ENCODE measurements at places on chromosomes 7 and 10. TPM values are rescaled to one million over a fixed set of nuclear protein-coding genes. Genes with fewer than 3 reads are reported as not detected.

Gene EBF3
- total RNA-seq, result 0.33 TPM

Gene PLEKHS1
- 0.80 TPM for total RNA-seq

Gene GBX1
- not detected for total RNA-seq

Gene RASSF4
- total RNA-seq, result 7.6 TPM

Gene GNG11
- 58.5 TPM for total RNA-seq

- DNase-seq, result peak; percentile 97
These were observed 4.1 kb upstream of the PLAU start for GRCh38 chr10:73906524-73907447.

GRCh38 chr10:101287183-101287996 is 58.1 kb upstream of the LBX1 start:
- no peak for DNase-seq

DNA sequence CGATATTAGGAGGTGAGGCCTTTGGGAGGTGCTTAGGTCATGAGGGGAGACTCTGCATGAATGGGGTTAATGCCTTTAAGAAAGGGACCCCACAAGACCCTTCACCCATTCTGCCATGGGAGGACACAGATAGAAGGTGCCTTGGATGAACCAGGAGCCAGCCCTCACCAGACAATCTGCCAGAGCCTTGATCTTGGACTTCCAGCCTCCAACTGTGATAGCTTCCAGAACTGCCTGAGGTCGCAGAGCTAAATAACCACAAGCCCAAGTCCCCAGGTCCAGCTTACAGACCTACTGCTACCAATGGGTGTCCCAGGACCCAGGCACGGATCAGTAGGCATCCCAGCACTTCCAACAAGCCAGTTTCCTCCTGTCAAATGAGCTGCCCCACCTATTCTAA is 37.5 kb downstream of the TNS3 start:
- no peak for DNase-seq

DNA sequence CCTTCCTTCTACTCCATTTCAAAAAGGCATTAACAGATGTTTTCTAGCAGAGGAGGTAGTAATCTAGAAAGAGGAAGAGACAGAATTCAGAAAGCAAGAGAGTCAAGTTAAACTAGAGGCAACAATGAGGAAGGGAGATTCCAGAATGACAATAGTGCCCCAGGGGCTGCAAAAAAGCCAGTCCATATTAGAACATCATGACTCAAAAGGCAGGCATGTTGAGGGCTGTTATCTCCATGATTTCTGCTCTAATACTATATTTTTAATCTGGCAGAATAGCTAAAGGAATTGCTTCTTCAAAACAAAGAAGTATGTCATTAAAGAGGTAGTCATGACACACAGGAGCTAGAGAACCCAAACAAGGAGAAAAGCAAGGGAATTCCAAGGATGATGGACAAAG is 599.6 kb downstream of the INHBA start:
- DNase-seq, result no peak

DNA sequence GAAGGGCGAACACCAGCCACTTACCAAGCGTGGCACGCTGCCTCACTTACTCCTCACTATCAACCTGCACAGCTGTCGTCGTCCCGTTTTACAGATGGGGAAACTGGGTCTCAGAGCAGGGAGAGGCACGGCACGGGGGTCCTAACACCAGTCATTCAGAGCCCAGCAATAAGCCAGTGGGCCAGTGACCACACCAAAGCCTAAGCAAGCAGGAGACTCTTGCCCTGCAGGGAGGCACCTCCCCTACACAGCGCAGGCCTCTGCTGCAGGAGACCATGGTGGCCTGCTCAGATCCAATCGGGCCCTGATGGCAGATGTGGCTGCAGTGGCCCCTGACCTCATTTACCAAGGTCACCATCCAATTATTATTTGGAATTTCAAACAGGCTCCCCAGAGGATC is 4.8 kb downstream of the SLIT1 start:
- no peak for DNase-seq

DNA sequence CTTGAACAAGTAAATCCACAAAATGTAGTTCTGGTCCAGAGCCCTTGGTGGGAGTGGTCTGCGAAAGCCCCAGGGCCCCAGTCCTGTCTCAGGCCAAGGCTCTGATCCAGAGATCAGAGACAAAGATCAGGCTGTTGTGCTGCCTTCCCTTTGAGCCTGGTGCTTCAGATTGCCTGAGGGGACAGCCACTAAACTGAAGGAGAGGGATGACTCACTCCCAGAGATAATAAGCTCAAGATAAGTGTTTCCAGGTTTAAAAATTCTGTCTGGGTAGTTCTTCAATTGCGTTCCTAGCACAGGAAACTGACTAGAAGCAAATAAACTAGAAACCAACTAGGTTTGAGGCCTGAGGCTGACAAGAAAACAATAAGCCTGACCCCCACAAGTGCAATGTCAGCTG is 190.2 kb downstream of the RAMP3 start:
- peak; percentile 80 for DNase-seq

- DNase-seq, result no peak
These were observed 579.9 kb downstream of the AUTS2 start for GRCh38 chr7:70178211-70178610.

DNA sequence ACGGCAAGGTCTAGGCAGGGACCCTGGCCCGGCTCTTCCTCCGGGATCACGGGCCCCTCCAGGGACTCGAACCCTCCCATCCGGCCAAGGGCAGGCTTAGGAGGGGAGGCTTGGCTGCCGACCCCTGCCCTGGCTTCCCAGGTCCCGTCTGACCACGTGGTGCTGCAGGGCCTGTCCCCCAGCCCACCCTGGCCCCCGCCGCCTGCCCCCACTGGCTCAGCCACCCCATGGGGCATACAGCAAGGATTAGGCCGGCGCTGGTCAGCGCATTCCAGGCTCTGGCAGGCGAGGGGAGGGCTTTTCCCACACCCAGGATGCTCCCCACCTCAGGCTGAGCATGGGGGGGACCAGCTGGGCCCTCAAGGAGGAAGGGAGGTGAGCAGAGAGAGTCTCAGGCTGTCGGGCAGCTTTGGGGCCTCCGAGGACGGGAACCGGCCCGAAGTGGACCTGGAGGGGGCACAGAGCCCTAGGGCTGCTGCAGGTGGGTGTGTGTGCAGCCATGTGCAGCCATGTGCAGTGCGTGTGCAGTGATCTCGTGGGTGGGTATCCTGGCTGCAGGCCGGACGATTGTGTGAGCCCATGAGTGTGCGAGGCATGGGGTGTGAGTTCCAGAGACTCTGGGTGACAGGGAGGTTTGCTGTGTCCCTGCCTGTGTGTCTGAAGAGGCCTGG is 713 bp upstream of the GRIFIN start:
- no peak for DNase-seq

GRCh38 chr10:5603091-5603847 is 63.1 kb downstream of the ASB13 start:
- no peak for DNase-seq

GRCh38 chr10:2212244-2212834 is 475.0 kb upstream of the ADARB2 start:
- no peak for DNase-seq

- no peak for DNase-seq
These were observed 619.8 kb downstream of the LRMDA start for GRCh38 chr10:76051007-76051936.

Measured in H4 (cell line).